ENCODE measurements at places on chromosomes 3 and 15.

DNA sequence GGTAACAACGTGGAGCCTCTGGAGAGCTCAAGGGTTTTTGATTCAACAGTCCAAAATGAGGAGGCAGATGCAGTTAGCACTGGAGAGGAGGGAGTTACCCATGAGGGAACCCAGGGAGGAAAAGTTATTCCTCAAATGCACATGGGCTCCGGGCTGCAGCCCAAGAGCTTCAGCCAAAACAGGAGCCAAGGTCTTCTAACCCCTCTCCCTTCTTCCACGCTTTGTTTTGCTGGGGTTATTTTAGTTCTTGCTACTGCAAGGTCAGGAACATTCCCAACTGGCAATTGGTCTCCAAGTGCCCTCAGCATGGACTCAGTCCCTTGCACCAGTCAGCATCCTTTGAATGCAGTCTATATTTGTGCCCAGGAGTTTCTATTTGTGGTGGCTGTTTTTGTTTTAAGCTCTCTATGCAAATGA lies 90.0 kb downstream of the TGFBR2 start:
- no peak for DNase-seq

GRCh38 chr3:73624821-73625665 lies at the start of gene PDZRN3:
Gene PDZRN3, minus strand, starts transcription at chr3:73624941.
- DNase-seq: no peak

GRCh38 chr3:195032106-195032759 lies 238.7 kb downstream of the XXYLT1 start:
- DNase-seq: no peak

GRCh38 chr15:66165856-66166255 lies 87.7 kb downstream of the MEGF11 start:
- no peak for DNase-seq

- peak; percentile 4 for DNase-seq
These were observed 135.6 kb upstream of the SUCLG2 start for GRCh38 chr3:67790043-67790442.

GRCh38 chr3:76267851-76268380 lies 482.6 kb upstream of the ZNF717 start:
- no peak for DNase-seq

- DNase-seq: no peak
These were observed 364.4 kb downstream of the MECOM start for GRCh38 chr3:169299129-169299528.

DNA sequence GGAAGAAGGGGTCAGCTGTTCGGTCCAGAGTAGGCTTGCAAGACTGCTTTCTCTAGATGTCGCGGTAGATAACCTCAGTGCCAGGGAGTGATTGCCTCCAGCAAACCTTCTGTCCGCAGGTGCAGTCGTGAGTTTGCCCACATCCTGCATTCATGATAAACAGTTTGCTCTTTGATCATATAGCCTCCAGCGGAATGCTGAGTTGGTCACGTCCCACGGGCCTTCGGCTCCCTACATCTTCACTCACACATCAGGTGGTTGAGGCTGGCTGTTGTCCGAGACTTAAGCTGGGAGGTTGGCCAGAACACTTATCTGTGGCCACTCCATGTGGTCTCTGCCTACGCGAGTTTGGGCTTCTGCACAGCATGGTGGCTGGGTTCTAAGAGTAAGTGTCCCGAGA lies 62.1 kb upstream of the NR2C2 start:
- no peak for DNase-seq

GRCh38 chr3:115697263-115698053 lies 74.1 kb downstream of the GAP43 start:
- DNase-seq: no peak

DNA sequence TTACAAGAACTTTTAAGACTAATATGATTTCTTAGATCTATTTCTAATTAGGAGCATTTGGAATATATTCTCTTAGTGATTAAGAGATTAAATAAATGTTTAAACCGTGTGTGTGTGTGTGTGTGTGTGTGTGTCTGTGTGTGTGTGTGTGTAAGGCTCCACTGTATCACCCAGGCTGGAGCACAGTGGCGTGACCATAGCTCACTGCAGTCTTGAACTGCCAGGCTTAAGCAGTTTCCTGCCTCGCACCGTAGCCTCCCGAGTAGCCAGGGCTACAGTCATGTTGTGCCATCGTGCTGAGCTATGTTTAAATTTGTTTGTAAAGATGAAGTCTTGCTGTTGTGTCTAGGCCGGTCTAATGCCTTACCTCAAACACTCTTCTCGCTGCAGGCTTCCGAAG lies 109.4 kb downstream of the KLHL25 start:
- no peak for DNase-seq

Data from NCI-H1694 (cell line).